ENCODE measurements at places on chromosomes 11 and 22. TPM values are rescaled to one million over a fixed set of nuclear protein-coding genes. Genes with fewer than 3 reads are reported as not detected.

Gene POU2AF1
- not detected for total RNA-seq

Gene OR52H1
- not detected for total RNA-seq

Gene PDE3B
- total RNA-seq: 4.7 TPM

Gene SLC22A9
- total RNA-seq: not detected

Gene OR2AG2
- not detected for total RNA-seq

Gene APOA4
- total RNA-seq: not detected

Gene CNTN5
- 0.05 TPM for total RNA-seq

Gene RAB39A
- not detected for total RNA-seq

Gene SPI1
- total RNA-seq: not detected

Gene ANGPTL5
- 0.69 TPM for total RNA-seq

Gene OR51B2
- not detected for total RNA-seq

Gene SCT
- not detected for total RNA-seq

Gene PNPLA3
- 0.88 TPM for total RNA-seq

Gene DERL3
- not detected for total RNA-seq

Gene FXYD2
- total RNA-seq: not detected

Gene BTBD10
- total RNA-seq: 23.9 TPM

Gene F2
- total RNA-seq: not detected

Gene SDHD
- 88.9 TPM for total RNA-seq

Gene MS4A4A
- not detected for total RNA-seq

Gene CRYAB
- total RNA-seq: 53.4 TPM

Gene KRTAP5-11
- total RNA-seq: not detected

Gene ZC3H7B
- total RNA-seq: 37.6 TPM

Gene OR52A1
- not detected for total RNA-seq

Gene BDNF
- 0.64 TPM for total RNA-seq

Gene OR10D3
- not detected for total RNA-seq

Gene GAS2
- total RNA-seq: 0.64 TPM

Gene VWCE
- total RNA-seq: 16.8 TPM

Gene TSPAN4
- 207 TPM for total RNA-seq

Gene OR10A2
- not detected for total RNA-seq

Gene TREH
- not detected for total RNA-seq

Gene LRRN4CL
- total RNA-seq: 8.5 TPM

Gene OVCH2
- total RNA-seq: not detected

Gene ZP1
- total RNA-seq: 1.9 TPM

Gene B3GAT1
- total RNA-seq: not detected

Gene IGSF9B
- total RNA-seq: 0.75 TPM

Gene TYMP
- total RNA-seq: 36.5 TPM

Gene SC5D
- 28.6 TPM for total RNA-seq

Gene OR5B2
- not detected for total RNA-seq

Gene PAAF1
- 10.7 TPM for total RNA-seq

Gene DEUP1
- total RNA-seq: not detected

Gene SLCO2B1
- 0.59 TPM for total RNA-seq

Gene SLC25A18
- total RNA-seq: not detected

Gene NPTXR
- total RNA-seq: 5.4 TPM

Gene APOA5
- not detected for total RNA-seq

Gene RAG2
- not detected for total RNA-seq

All from cardiac ventricle fibroblast (primary cell).